A549 treated with ZK216348 at 1 μM for 4 hours (cell line): ENCODE measurements at places on chromosomes 1 and 21. TPM values are rescaled to one million over a fixed set of nuclear protein-coding genes. Genes with fewer than 3 reads are reported as not detected.

The NCF2 gene
- 1.0 to 3.3 TPM (median 2.7 TPM) in 5 replicates for total RNA-seq

The MFAP2 gene
- total RNA-seq: 0.26 to 0.71 TPM (median 0.46 TPM) in 4 of 5 replicates, not detected in the other

The HRNR gene
- total RNA-seq: not detected in 5 replicates

The VANGL2 gene
- total RNA-seq: 0.50 to 1.2 TPM (median 0.91 TPM) in 5 replicates
